ENCODE measurements at places on chromosomes 3 and 15. TPM values are rescaled to one million over a fixed set of nuclear protein-coding genes. Genes with fewer than 3 reads are reported as not detected.
A peak's percentile ranks its signal among the peaks of the same experiment; 100 is the strongest.

DNA sequence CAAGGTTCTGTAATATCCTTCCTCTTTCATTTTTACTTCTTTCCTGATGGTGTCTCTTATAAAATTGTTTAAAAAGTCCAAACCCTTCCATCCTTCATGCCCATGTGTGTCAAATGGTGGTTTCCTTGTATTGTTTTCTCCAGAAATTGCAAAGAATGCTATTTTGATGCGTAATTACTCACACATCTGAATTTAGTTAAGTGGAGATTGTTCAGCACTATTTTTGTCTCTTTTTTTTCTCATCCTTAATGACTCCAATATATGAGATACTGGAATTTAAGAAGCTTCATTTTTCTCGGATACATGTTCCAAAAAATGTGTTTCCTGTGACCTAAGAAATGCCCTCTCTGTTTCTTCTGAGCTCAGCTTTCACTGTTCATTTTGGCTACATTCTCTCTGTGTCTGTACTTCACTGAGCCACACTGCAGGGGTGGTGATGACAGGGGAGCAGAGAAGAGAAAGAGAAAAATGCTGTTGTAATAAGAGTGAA lies 799.8 kb downstream of the DIPK2A start:
- no peak for DNase-seq

DNA sequence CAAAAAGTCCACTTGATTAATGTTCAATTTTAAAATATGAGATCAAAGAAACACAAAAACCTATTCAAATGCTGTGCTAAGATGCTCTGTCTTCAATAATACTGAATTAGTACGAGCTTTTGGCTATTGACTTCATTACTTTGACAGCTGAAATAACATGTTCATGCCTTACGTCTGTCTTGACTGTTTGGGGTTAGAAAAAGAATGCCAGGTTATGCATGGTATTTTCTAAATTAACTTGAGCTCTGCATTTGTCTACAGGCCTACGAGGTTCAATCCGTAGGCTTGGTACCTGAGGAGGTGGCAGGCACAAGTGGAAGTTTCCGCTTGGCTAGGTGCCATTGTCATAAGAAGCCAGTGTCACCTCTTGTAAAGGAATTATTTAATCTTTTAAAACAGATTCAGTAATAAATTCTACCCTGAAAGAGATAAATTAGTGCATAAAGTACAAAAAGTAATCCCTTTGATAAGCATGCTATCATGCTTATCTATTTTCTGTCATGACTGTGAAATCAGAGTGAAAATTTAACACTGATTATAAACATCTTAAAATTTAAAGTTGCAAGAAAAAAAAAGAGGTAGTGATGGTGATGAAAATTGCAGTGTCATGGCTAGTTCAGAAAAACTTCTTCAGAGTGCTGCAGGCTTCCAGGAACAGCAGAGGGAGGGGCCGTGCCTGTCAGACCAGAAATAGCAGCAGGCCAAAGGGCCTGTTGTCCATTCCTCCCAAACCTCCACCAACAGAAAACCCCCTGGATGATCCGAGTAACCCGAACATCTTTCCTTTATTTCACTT lies 115.7 kb downstream of the ARRDC4 start:
- DNase-seq, result no peak

DNA sequence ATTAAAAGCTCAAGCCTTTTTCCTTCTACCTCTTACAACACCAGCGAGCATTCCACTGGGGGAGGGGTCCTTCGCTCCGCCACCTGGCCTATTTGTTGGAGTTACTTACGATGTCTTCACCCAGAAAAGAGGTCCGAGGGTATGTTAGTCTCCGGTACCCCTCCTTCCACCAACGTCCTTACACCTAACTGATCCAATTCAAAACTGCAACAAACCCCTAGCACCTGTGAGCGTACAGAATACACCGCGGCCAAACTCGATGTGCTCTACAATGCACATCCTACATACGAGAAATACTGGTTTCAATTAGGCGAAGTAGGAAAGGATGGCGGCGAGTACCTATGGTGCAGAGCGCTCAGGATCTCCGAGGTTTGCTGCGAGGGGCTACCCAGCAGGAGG lies 944 bp downstream of the SLITRK3 start:
- peak; percentile 18 for DNase-seq

Gene ZPLD1
- polyA plus RNA-seq, result 0.60 TPM

- no peak for DNase-seq
Observed at GRCh38 chr15:38651328-38652038, 86.9 kb upstream of the RASGRP1 start.

Gene LRRC31
- polyA plus RNA-seq, result 0.38 TPM

DNA sequence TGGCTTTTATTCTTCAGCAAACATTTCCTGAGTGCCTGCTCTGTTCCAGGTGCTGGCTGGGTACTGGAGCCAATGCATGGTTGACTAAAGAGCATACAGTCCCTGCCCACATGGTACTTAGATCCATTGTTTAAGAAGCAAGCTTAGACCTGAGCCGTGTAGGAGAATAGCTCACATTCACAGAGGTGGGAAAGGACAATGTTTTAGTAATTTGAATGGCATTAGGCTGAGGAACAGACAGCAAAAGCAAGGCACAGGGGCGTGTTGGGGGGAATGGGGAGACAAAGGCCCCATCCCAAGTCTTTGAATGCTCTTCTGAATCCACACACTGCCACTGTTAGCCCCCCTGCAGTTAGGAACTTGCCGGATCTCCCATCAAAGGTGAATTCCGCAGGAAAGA lies 388.2 kb upstream of the RGMA start:
- no peak for DNase-seq

- DNase-seq, result no peak
Observed at GRCh38 chr3:37457378-37458065, 283.1 kb upstream of the LRRFIP2 start.

Gene SPATA12
- 0.22 TPM for polyA plus RNA-seq

- no peak for DNase-seq
Observed at GRCh38 chr15:94691169-94691568, 459.8 kb downstream of the MCTP2 start.

Gene MGLL
- 22.6 TPM for polyA plus RNA-seq

DNA sequence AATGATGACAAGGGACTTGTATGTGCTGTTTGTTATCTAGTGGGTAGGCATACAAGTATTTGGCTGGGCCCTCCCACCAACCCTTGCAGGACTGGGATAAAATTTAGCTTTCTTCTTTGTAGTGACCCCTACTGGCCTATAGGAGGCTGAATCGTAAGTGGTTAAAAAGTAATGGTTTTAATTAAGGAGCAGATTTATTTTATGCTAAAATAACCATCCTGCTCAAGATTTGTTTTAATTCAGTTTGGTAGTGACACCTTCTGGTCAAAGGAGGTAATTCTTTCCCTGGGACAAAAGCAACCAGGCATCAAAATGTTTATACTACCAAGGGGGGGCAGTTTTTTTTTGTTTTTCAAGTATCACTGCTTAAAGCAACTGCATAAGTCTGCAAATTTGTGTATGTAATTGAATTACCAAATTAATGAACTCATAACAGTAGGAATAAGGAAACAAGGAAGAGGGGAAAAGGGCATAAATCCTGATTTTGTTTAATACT lies 70.7 kb downstream of the TOP2B start:
- DNase-seq, result peak; percentile 81

DNA sequence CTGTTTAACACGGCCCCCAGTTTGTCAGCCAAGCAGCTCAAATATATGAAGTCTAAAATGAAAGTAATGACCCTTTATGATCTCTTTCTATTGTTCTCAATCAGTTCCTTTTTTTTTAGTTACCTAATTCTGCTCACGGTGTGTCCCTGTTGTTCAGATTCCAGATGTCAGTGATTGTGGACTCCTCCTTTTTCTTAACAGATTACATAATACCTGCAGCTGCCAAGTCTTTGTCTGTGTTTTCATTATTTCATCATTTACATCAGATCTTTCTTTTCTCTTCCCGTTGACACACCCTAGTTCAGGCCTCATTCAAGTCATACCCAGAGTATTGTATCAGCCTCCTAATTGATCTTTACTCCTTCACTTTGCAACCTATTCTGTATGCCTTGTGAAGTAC lies 56.1 kb upstream of the SKIL start:
- DNase-seq, result no peak

Gene TIMP4
- polyA plus RNA-seq, result 1.0 TPM

DNA sequence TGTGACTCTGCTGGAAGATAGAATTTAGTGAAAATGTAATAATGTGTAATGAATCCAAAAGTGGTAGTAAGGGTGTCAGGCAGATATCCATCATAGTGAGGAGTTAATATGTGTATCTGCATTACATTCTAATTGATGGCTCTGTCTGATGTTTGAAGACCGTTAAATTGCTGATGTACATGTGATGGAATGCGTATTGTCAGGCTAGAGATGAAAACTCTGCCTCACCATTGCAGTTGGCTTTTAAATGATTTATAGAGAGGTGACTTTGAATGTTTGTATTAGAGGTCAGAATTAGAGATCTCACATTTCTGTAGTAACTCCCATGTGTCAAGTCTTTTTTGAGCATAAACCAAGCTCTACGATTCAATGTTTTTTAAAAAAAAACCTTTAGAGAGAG lies 234.6 kb downstream of the NAALADL2 start:
- peak; percentile 13 for DNase-seq

Gene FBXO40
- polyA plus RNA-seq, result 0.02 TPM

Gene C3orf18
- 19.4 TPM for polyA plus RNA-seq

Gene LRRC3B
- polyA plus RNA-seq, result 1.8 TPM

GRCh38 chr3:17759901-17760300 lies 17.5 kb upstream of the TBC1D5 start:
- DNase-seq, result no peak
